ENCODE measurements at places on chromosomes 2 and 18.
A peak's percentile ranks its signal among the peaks of the same experiment; 100 is the strongest.

GRCh38 chr2:190698895-190699294 lies 50.0 kb downstream of the NAB1 start:
- DNase-seq: no peak

DNA sequence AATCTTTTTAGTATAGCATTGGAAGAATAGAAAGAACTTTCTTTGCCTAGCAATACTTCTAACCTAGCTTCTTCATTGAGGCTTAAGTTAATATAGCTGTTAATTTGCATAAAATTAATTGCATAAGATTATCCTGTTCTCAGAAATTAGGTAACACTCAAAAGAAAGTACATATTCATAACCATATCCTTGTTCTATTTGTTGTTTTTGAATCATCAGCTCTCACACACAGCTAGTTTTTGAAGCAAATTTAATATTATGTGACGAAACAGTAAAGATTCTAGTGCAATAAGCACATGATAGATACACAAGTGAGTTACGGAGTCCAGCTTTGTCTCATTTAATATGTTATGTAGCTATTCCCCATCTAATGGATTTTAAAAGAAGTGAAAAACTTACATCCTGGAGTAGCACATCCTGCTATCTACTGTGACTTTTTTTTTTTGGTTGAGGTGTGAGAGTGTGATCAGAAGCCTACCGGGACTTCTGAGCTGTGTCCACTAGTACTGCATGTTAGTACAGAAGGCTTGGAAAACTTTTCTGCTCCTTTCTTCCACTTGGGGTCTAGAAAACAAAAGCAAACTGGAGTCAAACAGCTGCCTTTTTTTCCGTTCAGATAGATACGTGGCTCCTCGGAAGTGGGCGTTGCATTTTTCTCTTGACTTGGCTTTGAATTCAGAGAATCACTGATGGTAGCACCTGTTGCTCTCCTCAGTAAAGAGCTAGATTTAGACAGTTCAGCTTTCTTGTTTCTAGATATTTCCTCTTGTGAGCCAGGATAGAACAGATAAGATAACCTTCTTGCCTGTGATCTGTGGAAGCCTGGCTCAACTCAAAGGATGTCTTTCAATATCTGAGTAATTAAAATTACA lies 27.2 kb downstream of the KDM3A start:
- no peak for DNase-seq

- no peak for DNase-seq
Measured at GRCh38 chr2:204650611-204651010, 105.3 kb downstream of the PARD3B start.

DNA sequence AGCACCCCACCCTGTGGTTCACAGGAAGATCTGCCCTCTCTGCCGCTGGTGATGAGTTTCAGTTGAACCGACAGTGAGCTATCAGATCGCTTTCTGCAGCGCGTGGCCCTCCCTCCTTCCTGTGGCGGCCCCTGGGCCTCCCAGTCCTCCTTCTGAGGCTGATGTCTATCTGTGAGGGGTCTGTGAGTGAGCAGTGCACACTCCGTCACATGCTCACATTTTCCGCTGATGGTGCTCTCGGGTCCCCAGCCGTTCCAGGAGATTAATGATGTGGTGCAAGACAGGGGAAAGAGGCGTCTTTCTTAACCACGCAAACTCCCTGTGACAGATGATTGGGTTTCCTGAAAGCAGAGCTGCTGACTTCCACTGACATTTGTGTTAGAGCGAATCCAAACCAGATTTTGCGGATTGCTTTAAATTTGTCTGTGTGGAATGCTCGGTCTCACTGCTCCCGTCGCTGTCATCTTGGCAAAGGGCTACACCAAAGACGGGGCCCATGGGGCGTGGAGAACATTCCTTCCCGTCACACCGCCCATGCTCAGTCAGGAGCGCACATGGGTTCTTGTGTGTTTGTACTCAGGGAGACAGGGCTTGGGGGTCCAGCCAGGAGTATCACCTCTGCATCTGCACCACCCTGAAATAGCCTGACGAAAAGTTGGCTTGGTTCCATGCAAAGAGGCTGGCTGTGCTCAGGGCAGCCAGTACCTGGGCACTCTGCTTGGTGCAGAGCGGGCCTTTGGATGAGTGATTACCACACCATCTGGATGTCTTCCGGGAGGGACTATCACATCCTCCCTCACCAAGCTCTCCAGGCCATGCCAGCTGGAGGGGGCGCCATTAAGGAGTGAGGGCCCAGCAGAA lies 154.7 kb upstream of the HS6ST1 start:
- peak; percentile 97 for DNase-seq

GRCh38 chr2:16713011-16713423 lies 47.4 kb upstream of the CYRIA start:
- DNase-seq: no peak

DNA sequence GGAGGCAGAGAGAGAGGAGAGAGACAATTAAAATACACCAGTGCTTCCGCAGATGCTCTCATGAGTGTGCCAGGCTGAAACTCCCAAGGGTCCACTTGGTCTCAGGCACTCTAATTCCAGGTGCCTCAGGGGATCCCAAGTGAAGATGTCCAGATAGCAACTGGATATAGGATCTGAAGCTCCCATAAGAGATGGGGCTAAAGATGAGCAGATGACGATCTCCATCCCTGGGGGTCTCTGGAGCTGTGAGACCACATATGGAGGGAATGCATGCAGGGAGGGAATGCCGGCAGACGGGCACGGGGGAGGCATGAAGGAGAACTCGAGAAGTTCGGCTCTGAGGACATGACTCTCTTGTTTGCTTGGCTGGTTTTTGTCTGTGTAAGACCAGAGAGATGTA lies 223.7 kb upstream of the RAB6C start:
- no peak for DNase-seq

DNA sequence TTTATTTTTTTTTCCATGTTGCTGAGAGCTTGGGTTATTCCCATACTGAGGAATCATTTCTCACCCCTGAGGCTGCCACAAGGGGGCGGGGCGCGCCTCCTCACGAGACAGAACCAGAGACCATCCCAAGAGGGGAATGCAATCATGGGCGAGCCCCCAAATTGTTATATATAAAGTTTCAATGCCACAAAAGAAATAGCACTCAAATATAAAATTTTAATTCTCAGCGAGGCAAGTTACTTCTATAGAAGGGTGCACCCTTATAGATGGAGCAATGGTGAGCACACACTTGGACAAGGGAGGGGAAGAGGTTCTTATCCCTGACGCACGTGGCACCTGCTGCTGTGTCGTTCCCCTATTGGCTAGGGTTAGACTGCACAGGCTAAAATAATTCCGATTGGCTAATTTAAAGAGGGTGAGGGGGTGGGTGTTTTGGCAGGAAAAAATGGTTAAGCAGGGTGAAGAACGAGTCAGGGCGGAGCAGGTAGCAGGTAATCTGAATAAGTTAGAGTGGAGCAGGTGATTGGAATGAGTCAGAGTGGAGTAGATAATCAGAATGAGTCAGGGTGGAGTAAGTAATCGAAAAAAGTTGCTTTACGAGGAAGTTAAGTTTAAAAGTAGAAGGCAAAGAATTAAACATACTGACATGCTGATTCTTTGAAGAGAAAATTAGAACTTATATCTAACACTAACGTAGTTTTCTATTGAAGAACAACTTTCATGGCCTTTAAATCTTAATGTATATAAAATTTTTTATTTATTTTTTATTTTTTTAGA lies 177.5 kb downstream of the MTCL1 start:
- peak; percentile 31 for DNase-seq
